Activated CD4-positive, alpha-beta T cell treated with anti-CD3 and anti-CD28 coated beads for 36 hours (primary cell): ENCODE measurements at places on chromosomes 6 and 20. TPM values are rescaled to one million over a fixed set of nuclear protein-coding genes. Genes with fewer than 3 reads are reported as not detected.

DNA sequence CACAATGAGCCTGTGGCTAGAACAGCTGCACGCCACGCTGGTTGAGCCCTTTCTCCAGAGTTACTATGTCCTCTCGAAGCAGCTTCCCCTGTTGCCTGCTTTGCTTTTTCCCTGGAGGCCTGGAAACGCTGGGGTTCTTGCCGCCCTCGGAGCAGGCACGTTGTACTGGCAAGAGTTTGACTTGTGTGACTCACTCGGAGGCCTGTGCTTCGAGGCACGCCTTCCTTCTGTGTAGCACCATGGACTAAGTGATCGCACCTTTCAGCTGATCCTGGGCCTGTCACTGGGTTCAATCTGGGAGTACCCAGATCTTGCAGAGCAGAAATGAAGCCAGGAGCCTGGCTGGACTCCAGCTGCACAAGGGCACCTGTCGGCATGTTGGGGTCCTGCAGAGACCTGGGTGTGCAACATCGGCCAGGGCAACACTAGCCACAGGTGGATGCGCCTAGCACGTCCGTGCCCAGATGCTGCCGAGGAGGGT is 5.2 kb downstream of the INSM1 start:
- no peak for DNase-seq

DNA sequence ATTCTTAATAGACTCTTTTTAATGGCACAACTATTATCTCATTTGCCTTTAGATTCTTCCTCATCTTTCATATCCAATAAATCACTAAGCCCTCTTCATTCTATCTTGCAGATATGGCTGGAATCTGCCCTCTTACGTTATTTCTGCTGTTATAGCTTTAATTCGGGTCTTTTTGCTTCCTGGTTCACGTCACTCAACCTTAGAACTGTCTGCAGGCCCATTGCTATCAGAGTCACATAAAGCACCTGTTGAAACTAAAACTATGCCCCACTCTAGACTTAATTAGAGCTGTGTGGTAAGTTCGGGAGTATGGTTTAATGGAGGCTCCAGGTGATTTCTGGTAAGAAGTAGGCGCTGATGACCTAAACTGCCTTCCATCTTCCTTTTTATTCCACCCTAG is 988 bp downstream of the QRSL1 start:
- no peak for DNase-seq

DNA sequence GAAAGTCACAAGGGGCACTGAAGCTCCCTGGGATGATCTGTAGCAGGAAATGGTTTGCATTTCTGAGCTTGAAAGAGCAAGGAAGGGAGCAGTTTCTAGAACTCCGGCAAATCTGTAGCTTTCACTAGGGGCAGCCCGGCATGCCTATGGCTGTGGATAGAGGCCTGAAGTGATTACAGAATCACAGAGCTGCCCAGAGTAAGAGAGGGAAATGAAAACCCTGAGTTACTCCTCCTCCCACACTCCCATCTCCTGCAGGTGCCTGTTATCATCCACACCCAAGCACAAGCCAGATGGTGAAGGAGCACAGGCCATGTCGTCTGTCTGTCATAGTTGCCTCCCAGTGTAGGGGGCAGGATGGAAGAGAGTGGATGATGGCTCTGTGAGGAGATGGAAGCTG is 37.1 kb downstream of the HLA-F start:
- DNase-seq, result no peak

- no peak for DNase-seq
Observed at GRCh38 chr6:122799916-122800686, 11.0 kb downstream of the SMPDL3A start.

DNA sequence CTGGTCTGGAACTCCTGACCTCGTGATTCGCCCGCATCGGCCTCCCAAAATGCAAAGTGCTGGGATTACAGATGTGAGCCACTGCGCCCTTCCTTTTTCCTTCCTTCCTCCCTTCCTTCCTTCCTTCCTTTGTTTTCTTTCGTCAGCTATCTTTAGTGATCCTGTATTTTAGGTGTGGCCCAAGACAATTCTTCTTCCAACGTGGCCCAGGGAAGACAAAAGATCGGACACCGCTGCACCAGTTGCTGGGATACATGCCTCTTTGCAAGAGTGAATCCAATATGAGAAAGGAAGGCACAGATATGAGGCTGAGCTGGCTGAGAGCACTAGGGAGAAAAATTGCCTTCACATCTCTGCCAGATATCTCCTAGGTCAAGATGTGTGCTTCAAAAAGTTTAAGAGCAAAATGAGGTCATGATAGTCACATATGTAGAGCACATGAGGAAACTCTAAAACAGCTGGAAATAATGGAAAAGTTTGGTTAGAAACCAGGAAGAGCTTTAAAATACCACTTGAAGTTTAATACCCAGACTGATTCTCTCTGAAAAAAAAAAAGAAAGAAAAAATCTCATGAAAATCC is 41.8 kb downstream of the OR2B2 start:
- DNase-seq, result no peak

DNA sequence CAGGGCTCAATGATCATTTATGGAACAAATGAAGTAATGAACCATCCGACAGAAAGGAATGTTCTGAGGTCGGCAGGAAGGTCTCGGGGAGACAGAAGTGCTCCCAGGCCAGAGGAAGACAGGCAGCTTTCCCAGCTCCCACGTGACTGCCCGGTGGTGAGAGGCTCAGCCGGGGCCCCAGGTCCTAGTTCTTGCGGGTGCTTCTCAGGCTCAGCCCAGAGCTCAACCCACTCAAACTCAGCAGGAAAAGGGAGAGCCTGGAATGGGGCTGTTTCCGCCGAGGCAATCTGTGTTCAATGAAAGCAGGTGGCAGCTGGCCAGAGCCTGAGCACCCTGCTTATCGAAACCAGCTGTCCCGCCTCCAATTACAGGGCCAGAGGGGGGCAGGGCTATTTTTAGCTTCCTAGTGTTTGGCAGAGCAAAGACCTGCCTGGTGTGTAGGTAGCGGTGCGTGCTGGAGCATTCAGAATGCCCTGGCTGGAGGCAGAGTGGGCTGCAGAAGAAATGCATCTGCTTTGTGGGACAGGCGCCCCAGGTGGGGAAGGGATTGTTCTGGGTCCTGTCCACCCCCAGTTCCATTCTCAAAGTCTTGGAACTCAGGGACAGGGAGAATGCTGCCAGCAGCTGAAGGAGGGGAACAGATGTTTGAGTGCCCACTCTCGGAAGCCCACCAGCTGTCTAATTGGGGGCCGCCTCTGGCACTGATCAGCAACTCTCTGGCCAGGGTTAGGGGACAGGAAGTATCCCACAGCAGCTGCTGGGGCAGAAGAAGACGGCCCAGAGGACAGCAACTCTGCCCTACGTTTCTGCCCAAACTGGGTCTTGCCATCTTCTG is 145.1 kb downstream of the PREX1 start:
- no peak for DNase-seq

DNA sequence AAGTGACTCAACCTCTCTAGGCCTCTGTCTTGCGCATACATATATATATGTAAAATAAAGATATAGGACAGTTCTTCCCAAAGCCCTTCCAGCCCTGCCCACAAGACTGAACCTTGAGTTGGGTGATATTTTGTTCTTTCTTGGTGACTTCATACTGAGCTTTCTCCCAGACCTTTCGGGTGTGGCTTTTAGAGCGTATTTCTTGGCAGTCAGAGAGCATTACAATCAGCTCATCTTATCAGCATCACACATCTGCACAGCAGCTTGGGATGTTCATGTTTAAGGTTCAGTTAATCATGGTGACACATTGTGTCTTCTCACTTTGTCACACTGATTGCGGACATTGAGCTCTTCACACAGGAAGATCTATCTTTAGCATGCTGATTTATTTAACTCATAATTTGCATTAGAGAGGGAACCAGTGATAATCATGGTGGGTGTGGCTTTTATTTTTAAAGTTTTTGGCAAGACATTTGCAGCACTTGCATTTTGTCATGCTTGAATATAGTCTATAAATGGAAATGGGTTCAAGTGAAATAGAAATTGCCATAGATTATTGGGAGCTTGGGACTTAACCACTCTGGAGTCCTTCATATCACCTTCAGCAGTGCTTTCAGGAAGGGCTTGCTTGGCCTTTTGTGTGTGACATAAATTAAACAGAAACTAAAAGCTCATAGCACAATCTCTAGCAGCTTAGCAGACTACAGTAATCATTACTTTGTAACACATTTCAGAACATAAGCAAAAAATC is 8.3 kb downstream of the KIF3B start:
- peak; percentile 70 for DNase-seq

DNA sequence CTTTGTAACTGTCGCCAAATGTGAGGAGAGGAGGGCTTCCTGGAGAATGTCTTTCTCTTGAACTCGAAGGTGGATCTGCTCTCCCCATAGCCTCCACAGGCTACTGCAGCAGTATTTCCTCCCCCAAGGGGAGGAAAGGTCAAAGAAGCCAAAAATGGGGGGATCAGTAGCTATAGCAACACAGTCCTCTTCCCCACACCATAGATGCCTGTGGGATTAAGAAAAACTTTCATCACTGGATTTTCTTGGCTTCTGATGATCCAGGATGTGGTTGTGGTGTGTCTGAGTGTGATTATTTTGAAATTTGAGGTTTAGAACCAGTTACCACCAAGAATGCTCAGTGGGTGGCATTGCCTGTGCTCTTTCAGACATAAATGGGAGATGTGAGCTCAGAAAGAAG is 140.1 kb upstream of the SPACA1 start:
- DNase-seq, result peak; percentile 27

Gene HLA-DPA1
- total RNA-seq, result 11.5 TPM

Gene HIVEP1
- total RNA-seq, result 45.9 TPM

Gene HSD17B8
- total RNA-seq, result 33.2 TPM

Gene WFDC5
- 0.23 TPM for total RNA-seq

Gene CALHM4
- not detected for total RNA-seq

Gene SEC23B
- total RNA-seq, result 95.3 TPM

Gene RSPO3
- not detected for total RNA-seq

Gene ADGB
- not detected for total RNA-seq
